ENCODE measurements at places on chromosomes 16 and 17.

DNA sequence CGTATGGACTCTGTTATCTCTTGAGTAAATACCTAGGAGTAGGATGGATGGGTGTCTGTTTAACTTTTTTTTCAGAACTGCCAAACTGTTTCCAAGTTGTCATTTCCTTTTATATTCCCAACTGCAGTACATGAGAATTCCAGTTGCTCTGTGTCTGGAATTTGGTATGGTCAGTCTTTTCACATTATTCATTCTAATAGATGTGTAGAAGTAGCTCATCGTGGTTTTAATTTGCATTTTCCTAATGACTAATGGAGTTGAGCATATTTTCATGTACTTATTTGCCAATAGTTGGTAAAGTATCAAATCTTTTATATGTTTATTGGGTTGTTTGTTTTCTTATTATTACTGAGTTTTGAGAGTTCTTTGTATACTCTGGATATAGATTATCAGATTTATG, 27.0 kb downstream of the MRTFB start:
- DNase-seq: no peak

- DNase-seq: no peak
Measured at GRCh38 chr16:57526498-57526897, 9.9 kb downstream of the CCDC102A start.

GRCh38 chr17:62140836-62141235, 75.8 kb upstream of the MED13 start:
- no peak for DNase-seq

DNA sequence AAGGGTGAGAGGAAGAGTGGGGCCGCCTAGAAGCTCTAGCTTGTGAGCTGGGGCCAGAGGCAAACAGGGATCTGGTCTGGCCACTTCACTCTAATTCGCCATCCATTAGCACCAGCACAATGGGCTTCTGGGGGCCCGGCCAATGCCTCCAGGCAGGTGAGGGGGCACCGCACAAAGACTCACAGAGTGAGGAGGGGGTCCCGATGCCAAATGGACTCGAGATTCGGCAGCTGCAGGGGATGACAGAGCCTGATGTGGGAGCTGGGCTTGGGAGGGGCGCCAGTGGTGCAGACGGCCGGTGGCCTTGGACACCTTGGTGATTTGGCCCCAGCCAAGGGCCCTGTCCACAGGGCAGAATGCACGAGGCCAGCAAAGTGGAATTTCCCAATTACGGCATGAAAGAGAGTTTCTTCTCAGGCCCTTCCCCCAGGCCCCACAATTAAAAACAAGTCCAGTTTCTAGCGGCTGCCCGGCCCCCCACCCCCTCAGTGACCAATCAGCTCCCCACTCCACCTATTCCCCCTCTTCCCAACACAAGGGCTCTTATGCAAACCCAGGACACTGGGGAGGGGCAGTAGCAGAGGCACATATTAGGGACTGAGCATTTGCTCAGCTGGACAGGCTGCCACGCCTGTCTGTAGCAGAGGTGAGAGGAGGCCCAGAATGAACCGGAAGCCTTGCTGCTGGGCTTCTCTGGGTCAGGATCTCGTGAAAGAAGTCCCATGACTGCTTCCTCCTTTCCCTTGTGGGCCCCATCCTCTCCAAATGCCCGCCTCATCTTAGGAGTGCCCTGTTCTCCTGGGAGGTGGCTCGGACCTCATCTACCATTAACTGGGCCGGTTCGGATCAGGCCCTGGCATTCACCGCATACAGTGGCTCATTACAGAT, 39.4 kb upstream of the MTSS2 start:
- DNase-seq: no peak

DNA sequence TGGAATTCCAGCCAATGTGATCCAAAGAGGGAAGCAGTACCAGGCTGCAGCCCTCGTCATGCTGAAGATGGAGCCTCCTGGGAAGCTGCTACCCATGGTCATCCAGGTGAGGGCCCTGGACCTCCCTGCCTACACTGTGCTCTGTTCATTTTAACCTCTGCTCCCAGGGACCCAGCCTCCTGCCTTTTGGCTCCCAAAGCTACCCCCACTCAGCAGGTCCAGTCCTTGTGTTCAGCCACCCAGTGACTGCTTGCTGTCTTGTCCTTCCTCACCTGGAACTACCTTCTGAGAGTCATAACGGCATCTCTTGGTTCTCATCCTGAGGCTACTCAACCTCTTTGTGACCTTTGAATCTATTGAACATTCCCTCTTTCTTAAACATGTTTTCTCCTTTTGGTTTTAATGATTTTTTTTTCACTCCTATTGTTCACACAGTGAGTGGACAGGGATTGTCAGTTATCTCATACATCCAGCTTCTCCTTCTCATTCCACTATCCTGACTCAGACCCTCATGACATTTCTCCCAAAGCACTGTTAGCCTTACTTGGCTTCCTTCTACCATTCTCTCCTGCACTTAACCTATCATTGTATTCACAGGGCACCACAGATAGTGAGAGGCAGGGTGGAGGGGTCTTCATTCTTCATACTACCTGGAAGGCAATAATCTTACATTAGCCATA, 53.3 kb downstream of the GOSR1 start:
- DNase-seq: no peak

GRCh38 chr17:68613739-68614298, 12.7 kb upstream of the FAM20A start:
- peak; percentile 3 for DNase-seq

GRCh38 chr17:17906418-17907215, 65.6 kb downstream of the TOM1L2 start:
- no peak for DNase-seq

GRCh38 chr16:28172336-28172735, 39.4 kb downstream of the XPO6 start:
- peak; percentile 61 for DNase-seq

DNA sequence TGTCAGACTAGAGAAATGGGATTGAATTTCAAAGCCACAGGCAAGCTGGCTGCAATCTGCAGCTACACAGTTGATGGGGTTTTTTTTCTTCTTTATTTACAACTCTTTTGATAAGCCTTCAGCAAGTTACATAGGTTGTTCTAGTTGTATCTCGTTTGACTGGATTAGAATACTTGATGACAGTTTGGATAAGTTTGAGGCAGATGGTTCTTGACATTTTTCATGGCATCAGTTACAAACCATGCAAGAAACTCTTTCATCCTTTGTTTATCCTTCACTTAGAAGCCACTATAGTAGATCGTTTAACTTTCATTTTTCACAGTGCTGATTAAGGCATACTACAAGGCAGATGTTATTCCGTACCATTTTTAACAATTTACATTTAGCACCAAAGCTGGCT, 238.9 kb downstream of the TOX3 start:
- DNase-seq: peak; percentile 44

DNA sequence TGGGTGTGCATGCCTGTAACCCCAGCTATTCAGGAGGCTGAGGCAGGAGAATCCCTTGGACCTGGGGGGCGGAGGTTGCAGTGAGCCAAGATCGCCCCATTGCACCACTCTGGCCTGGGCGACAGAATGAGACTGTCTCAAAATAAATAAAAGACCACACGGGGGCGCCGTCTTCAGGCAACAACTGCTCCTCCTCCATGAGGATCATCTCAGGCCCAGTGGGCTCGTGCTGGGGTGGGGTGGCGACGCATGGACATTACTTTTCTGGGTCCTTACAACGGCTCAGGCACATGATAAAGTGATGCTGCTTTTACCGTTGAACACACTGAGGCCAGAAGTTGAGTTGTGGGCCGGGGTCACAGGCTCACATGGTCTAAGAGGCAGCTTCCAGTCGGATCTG, 56.2 kb downstream of the PRMT7 start:
- DNase-seq: no peak
